ENCODE measurements at places on chromosomes 2 and 18.

- H3K4me3 ChIP-seq = no peak overlapping the region
- no peaks in the 10 kb centered on the region for H3K4me1 ChIP-seq
- no peaks in the 10 kb centered on the region for H3K36me3 ChIP-seq
- no peak overlapping the region for H3K27ac ChIP-seq
- H3K27me3 ChIP-seq = no peaks in the 10 kb centered on the region
Measured at GRCh38 chr2:179677077-179677688, 184.2 kb downstream of the ZNF385B start.

DNA sequence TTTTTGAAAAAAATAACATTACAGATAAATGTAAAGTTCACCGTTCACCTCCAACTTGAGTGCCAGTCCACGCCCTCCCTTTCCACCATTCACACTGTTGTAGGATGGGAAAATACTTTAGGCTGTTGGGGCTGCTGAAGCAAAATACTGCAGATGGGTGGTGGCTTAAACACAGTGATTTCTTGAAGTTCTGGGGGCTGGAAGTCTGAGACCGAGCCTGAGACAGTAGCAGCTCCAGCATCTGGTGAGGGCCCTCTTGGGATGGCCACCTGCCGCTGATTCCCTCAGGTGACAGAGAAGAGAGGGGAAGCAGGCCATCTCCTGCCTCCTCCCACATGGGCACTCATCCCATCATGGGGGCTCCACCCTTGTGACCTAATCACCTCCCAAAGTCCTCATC, 17.7 kb downstream of the ALLC start:
- H3K4me3 ChIP-seq = no peak overlapping the region
- no peaks in the 10 kb centered on the region for H3K36me3 ChIP-seq
- no peak overlapping the region for H3K27ac ChIP-seq
- no peaks in the 10 kb centered on the region for H3K4me1 ChIP-seq
- H3K27me3 ChIP-seq = no peaks in the 10 kb centered on the region

DNA sequence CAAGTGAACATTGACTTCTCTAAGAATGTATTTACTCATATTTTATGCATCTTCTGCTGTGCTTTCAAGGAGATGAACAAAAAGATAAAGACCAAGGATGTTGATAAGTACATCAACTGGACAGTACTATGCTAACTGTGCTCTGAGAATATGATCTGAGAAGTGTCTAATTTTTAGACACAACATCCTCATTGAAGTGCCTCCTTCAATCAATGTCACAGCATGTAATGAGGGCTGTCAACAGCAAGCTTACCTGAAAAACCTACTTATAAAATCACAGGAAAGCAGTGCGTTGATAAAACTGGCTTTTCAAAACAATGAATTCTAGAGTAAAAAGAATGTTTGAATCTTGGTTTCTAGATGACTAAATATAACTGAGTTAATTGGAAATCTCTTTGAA, 452.9 kb upstream of the DSEL start:
- H3K36me3 ChIP-seq = no peaks in the 10 kb centered on the region
- no peaks in the 10 kb centered on the region for H3K4me1 ChIP-seq
- H3K4me3 ChIP-seq = no peak overlapping the region
- H3K27ac ChIP-seq = no peak overlapping the region
- H3K27me3 ChIP-seq = no peaks in the 10 kb centered on the region

DNA sequence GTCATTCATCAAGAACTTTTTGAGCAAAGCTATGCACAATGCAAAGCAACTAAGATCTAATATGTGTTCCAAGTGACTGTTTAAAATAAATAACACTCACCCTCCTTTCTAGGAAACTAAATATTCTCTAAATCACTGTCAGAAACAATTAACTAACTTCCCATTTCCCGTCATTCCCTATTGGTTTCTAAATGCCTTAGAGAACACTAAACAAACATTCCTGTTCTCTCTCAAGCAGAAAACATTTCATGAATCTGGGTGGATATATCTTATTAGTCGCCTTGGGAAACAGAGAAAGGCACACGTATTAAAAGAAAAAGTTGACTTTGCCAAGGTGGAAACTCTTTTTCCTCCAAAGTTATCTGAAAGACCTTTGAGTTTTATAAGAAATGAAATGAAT, 735.2 kb downstream of the MBD2 start:
- no peak overlapping the region for H3K4me3 ChIP-seq
- H3K36me3 ChIP-seq = no peaks in the 10 kb centered on the region
- no peak overlapping the region for H3K27ac ChIP-seq
- H3K27me3 ChIP-seq = no peaks in the 10 kb centered on the region
- no peaks in the 10 kb centered on the region for H3K4me1 ChIP-seq

DNA sequence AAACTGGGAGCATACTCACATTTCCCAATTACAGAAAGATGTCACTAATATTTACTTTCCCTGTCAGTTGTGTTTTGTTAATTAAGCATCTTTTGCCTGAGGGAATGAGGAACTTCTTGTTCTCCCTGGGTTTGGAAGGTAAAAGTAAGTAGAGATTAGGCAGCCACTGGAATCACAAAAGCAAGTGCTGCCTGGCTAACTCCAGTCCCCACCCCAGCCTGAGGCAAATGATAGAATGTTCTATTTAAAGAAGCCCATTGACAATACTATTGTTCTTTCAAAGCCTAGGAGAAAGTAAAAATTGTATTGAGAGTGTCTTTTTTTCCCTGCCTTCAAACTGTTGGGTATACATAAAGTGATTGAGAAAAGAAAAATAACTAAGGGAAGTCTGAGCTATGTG, 93.8 kb downstream of the MBD2 start:
- no peaks in the 10 kb centered on the region for H3K27me3 ChIP-seq
- no peaks in the 10 kb centered on the region for H3K36me3 ChIP-seq
- H3K27ac ChIP-seq = peak overlapping the region; percentile 24
- H3K4me1 ChIP-seq = peaks cover 9% of the 10 kb centered on the region

DNA sequence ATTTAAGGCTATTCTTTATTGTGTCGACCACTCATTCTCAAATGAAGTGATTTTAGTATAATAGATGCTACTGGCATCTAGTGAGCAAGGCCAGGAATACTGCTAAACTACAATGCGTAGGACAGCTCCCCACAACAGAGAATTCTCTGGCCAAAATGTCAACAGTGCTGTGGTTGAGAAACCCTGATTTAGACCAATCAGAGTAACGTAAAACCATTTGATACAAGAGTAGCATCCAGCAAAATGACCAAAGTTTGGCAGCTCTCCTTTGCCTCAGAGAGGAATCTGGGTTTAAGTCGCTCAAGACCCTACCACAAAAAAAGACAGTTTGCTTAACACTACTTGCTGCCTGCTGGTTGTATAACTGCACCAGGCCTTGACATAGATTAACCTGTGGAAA, 37.0 kb upstream of the TTN start:
- no peak for DNase-seq
- H3K4me1 ChIP-seq = no peaks in the 10 kb centered on the region
- no peak overlapping the region for H3K4me3 ChIP-seq
- no peaks in the 10 kb centered on the region for H3K36me3 ChIP-seq
- no peaks in the 10 kb centered on the region for H3K27me3 ChIP-seq

- no peak overlapping the region for H3K27ac ChIP-seq
- DNase-seq = no peak
- no peaks in the 10 kb centered on the region for H3K27me3 ChIP-seq
- H3K4me1 ChIP-seq = no peaks in the 10 kb centered on the region
- no peak overlapping the region for H3K4me3 ChIP-seq
- no peaks in the 10 kb centered on the region for H3K36me3 ChIP-seq
Measured at GRCh38 chr2:58137856-58138255, 91.2 kb downstream of the VRK2 start.

GRCh38 chr2:66948234-66948633, 448.9 kb upstream of the ETAA1 start:
- DNase-seq = no peak
- H3K4me1 ChIP-seq = no peaks in the 10 kb centered on the region
- H3K27me3 ChIP-seq = no peaks in the 10 kb centered on the region
- no peak overlapping the region for H3K27ac ChIP-seq
- no peak overlapping the region for H3K4me3 ChIP-seq
- H3K36me3 ChIP-seq = no peaks in the 10 kb centered on the region

GRCh38 chr18:43650426-43650825, 373.1 kb upstream of the SYT4 start:
- H3K4me1 ChIP-seq = no peaks in the 10 kb centered on the region
- H3K27ac ChIP-seq = no peak overlapping the region
- no peaks in the 10 kb centered on the region for H3K27me3 ChIP-seq
- no peak overlapping the region for H3K4me3 ChIP-seq

DNA sequence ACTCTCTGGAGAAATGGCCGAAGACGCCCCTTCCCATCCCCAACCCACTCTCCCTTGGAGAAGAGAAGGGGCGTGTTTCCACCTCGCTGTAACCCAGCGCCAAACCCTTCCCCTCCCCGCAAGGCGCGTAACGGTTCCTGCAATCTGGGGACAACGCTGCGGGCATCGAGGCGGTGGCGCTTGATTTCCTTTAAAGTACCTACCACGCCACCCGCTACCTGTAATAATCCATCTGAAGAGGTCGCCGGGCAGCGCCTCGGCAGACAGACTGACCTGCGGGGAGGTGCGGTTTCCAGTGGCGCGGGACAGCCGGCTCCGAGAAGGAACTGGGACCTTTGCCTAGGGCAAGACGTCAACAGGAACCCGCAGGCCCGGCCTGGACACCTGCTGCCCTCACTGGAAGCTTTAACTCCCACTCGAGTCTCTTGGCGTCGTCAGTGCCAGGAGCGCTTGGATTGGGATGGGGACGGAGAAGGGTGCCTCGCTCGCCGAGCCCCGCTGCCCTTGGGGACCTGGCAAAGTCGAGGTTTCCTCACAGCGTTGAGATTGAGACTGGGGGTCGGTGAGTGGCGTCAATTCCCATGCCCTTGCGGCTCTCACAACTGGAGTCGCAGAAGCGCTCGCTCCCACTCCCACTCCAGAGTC, at the start of gene CYP1B1:
CYP1B1 (minus strand) TSS at position 645 of the 645 bp plus-strand sequence. CDS start 763 bp downstream, outside the sequence.
- H3K4me1 ChIP-seq = peaks cover 26% of the 10 kb centered on the region
- DNase-seq = peak; percentile 44
- peak within 1 kb of the TSS; percentile 71 for H3K4me3 ChIP-seq
- peaks cover 2% of the 10 kb centered on the region for H3K36me3 ChIP-seq
- H3K27ac ChIP-seq = no peak within 1 kb of the TSS
- H3K27me3 ChIP-seq = peaks cover 42% of the 10 kb centered on the region

Measured in trophoblast cell (in vitro differentiated cells and primary cell).